Activated T-helper 1 cell treated with anti-CD3 and anti-CD28 coated beads, Interleukin-12 subunit alpha, Interleukin-12 subunit beta, Interleukin-2, Interleukin-4 antibody, amounts not matched to agents 30 ng/mL and 10 ng/mL and 1 ng/mL, durations not matched to agents 14 hours and 24 hours and 36 hours (primary cell): ENCODE measurements at places on chromosomes 3 and 15.

DNA sequence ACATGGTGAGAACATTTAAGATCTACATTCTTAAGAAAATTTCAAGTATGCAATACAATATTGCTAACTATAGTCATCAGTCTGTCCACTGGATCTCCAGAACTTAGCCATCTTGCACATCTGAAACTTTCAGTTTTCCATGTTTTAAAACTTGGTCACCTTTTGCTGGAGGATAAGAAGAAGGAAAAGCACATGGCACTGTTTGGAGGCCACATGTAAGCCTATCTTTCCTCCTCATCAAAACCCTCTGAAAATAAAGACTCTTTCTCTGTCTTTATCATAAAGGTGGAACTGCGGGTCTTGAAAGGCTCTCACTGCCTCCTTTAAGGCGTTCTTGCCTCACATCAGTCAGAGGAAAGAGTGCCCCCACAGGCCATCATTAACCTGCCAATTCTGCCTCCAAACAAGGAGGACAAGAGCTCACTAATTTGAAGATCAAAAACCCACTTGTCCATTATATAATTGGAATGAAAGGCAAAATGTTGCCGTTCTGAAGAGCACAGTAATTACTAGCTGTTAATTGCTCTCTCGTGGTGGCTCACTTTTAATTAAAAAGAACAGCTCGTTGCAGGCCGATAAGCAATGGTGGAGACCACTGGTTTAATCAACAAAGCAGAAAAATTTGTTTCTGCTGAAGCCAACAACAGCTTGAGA is 157.8 kb downstream of the MECOM start:
- no peak overlapping the region for H3K4me3 ChIP-seq
- no peaks in the 10 kb centered on the region for H3K36me3 ChIP-seq
- peaks cover 16% of the 10 kb centered on the region for H3K4me1 ChIP-seq
- H3K27me3 ChIP-seq, result peaks cover 7% of the 10 kb centered on the region
- H3K27ac ChIP-seq, result no peak overlapping the region

- no peaks in the 10 kb centered on the region for H3K27me3 ChIP-seq
- no peak overlapping the region for H3K4me3 ChIP-seq
- no peak for DNase-seq
- H3K27ac ChIP-seq, result no peak overlapping the region
- peaks cover 5% of the 10 kb centered on the region for H3K4me1 ChIP-seq
Measured at GRCh38 chr15:80081390-80081789, 21.9 kb downstream of the ZFAND6 start.

DNA sequence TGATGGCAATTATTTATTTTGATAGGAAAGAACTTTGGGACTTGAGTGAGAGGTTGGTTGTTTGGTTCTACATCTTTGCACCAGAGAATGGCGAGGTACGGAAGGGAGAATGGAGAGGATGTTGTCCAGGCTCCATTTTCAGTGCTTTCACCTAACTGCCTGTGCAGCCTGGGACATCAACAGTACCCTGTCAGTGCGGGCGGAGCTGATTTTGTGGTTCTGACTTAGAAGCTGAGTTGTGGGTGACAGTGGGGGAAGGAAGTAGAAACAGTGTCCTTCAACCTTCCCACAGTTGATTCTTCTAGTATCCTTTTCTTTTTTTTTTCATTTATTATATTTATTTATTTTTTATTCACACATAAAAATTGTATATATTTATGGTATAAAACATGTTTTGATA is 95.3 kb downstream of the TIGIT start:
- H3K36me3 ChIP-seq, result no peaks in the 10 kb centered on the region
- H3K4me3 ChIP-seq, result no peak overlapping the region
- H3K27me3 ChIP-seq, result peaks cover 3% of the 10 kb centered on the region
- peaks cover 11% of the 10 kb centered on the region for H3K4me1 ChIP-seq
- no peak for DNase-seq

GRCh38 chr3:119508172-119508845 is 10.0 kb downstream of the TIMMDC1 start:
- H3K4me1 ChIP-seq, result peaks cover 39% of the 10 kb centered on the region
- peaks cover 44% of the 10 kb centered on the region for H3K36me3 ChIP-seq
- DNase-seq, result peak; percentile 31
- H3K27ac ChIP-seq, result peak overlapping the region; percentile 89
- H3K27me3 ChIP-seq, result no peaks in the 10 kb centered on the region

DNA sequence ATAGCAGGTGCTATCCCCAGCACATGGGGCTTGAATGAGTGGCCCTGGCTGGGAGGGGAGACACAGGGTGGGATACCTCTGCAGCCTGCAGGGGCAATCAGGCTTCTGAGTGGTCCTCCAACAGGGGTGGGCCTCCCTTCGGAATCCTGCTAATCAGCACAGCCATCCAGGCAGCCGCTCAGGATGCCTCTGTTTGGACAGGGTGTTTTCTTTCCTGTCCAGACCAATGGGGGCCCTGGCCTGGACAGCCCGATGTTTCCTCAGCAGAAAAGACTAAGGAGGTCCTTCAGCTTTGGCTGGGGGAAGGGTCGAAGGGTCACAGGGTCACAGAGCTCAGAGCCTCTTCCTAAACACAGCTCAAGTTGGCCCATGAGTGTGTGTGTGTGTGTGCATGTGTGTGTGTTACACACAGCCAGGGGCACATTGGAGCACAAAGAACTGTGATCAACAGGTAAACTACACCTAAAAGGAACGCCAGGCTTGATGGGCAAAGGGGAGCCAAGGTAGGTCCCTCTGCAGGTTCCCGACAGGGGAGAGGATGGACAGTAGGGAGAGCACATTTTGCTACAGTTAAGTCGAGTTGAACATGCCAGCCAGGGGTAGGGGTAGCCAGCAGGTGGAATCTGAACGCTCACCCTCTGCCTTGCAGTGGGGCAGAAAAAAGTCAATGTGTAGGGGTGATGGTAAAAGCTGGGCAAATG is 1.1 kb upstream of the HAPLN3 start:
- H3K27ac ChIP-seq, result peak overlapping the region; percentile 8
- H3K4me3 ChIP-seq, result peak overlapping the region; percentile 31
- no peaks in the 10 kb centered on the region for H3K27me3 ChIP-seq
- no peaks in the 10 kb centered on the region for H3K36me3 ChIP-seq

- peaks cover 5% of the 10 kb centered on the region for H3K27me3 ChIP-seq
- H3K4me1 ChIP-seq, result no peaks in the 10 kb centered on the region
- no peaks in the 10 kb centered on the region for H3K36me3 ChIP-seq
- no peak overlapping the region for H3K4me3 ChIP-seq
- no peak for DNase-seq
Measured at GRCh38 chr15:67915461-67916374, 75.9 kb upstream of the RNU6-1 start.

DNA sequence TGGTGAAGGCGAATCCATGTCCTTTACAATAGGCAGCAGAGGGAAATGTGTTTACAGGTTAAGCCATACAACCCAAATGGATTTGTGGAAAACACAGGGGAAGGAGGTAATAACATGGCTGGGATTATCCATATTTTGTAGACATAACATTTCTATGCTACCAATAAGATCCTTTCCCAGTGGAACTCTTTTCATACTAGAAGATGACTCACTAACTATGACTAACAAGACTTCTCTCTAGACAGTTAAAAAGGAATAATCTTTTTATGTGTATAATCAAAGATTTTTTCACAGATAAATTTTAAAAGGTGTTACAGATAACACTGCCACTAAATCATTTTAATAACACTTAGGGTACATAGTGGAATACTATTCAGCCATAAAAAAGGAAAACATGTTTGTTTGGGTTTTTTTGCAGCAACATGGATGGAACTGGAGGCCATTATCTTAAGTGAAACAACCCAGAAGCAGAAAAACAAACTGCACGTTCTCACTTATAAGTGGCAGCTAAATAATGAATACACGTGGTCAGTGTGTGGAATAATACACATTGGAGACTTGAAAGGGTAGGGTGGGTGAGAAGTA is 39.6 kb downstream of the VPS13C start:
- H3K4me3 ChIP-seq, result no peak overlapping the region
- no peak overlapping the region for H3K27ac ChIP-seq

- no peaks in the 10 kb centered on the region for H3K36me3 ChIP-seq
- H3K27ac ChIP-seq, result no peak overlapping the region
- H3K4me3 ChIP-seq, result no peak overlapping the region
- DNase-seq, result no peak
Measured at GRCh38 chr3:149198611-149199010, 23.0 kb downstream of the CP start.
